ENCODE measurements at places on chromosomes 7 and 10. TPM values are rescaled to one million over a fixed set of nuclear protein-coding genes. Genes with fewer than 3 reads are reported as not detected.

Gene TSPAN13
- 5.6 TPM for total RNA-seq

- DNase-seq, result no peak
These were observed 97.0 kb downstream of the TPK1 start for GRCh38 chr7:144738708-144739314.

DNA sequence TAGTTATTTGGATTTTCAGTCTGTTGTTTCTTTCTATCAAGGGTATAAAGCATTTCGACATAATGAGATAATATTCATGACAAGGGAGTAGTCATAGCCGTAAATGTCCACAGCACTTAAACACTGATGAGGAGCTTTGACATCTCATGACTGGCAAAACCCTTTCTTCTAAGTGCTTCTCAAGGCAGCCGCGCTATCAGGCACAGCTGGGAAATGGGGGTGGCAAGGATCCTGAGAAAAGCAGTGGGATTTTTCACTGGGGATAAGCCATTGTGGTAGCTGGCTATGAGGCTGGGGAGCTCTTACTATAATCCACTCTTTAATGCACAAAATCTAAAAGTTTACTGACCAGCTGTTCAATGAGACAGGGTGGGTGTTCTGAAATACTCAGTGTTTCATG lies 493.2 kb upstream of the KLF6 start:
- peak; percentile 64 for DNase-seq

DNA sequence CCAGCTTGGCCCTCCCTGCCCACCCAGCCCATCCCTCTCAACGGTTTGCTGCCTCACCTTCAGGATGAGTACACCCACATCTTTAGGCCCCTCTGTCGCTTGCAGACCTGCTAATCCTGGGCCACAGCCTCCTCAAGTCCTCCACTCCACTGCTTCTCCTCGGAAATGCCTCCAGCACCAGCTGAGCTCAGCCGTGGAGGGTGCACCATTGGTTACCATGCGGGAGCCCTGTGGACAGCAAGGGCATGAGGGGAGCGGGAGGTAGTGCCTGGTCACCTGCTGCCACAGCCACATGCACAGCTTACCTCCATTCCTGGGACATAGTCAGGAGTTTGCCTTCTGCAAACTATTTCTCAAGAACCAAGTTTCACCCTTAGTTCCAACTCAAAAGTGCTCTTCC lies 286.3 kb upstream of the ZMIZ1 start:
- no peak for DNase-seq

- no peak for DNase-seq
These were observed 142.5 kb downstream of the WDR37 start for GRCh38 chr10:1198453-1199344.

Gene ZNF117
- 8.7 TPM for total RNA-seq

DNA sequence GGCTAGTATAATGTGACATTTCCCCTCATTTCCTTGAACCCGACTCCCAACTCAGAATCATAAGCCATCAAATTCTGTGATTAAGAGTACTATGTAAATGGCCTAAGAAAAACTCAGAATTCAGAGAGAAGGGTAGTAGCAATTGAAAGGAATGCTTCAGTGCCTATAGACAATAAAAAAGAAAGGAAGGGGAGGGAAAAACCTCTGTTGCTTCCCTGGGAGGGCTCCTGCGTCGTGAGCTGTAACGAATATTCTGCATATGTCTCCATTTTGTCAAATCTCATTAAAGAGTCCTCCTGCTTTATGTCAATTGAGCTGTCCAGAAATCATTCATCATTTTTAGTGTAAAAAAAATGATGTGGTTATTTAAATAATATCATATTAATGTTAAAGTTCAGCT lies 223.0 kb downstream of the VTI1A start:
- no peak for DNase-seq

GRCh38 chr7:106041140-106041717 lies 70.9 kb downstream of the SYPL1 start:
- DNase-seq, result no peak

- no peak for DNase-seq
These were observed 43.8 kb downstream of the EXOC6 start for GRCh38 chr10:92891885-92892690.

Gene ANKRD1
- total RNA-seq, result not detected

Gene ATOH7
- total RNA-seq, result not detected

GRCh38 chr10:131786756-131787605 lies 113.8 kb upstream of the PPP2R2D start:
- no peak for DNase-seq

All from esophagus muscularis mucosa (tissue), 4 donors.